Mammary microvascular endothelial cell (primary cell): ENCODE measurements at places on chromosomes 2 and 18. TPM values are rescaled to one million over a fixed set of nuclear protein-coding genes. Genes with fewer than 3 reads are reported as not detected.

UBXN2A gene
- total RNA-seq: 9.9 and 17.1 TPM in 2 replicates

STARD6 gene
- total RNA-seq: not detected in 2 replicates

POTEJ gene
- 0.07 TPM in 1 of 2 replicates, not detected in the other for total RNA-seq

RIT2 gene
- total RNA-seq: not detected in 2 replicates

ACVR1C gene
- not detected in 2 replicates for total RNA-seq
